IPS-NIHi11 (cell line): ENCODE measurements at places on chromosomes 3 and 15.

- no peak for DNase-seq
These were observed 80.1 kb upstream of the PLSCR5 start for GRCh38 chr3:146685050-146685814.

DNA sequence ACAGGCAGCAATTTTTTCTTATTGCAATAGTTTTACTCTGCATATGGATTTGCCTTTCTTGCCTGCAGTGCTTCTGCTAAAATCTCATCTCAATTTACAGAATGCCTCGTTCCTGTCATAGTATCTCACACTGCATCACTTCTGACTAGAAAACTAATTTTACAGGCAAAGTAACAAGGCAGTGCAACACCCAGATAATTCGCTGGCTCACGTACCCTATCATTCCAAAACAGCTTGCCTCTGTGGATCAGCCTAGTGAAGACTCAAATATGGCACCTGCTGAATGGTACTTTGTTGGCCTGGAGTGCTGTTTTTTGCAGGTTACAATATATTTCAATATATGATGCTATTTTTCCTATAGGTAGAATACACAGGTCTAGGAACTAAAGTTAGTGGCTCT is 5.3 kb downstream of the EIF5A2 start:
- DNase-seq = no peak

- no peak for DNase-seq
These were observed 104.3 kb upstream of the MEIS2 start for GRCh38 chr15:37204692-37205091.

DNA sequence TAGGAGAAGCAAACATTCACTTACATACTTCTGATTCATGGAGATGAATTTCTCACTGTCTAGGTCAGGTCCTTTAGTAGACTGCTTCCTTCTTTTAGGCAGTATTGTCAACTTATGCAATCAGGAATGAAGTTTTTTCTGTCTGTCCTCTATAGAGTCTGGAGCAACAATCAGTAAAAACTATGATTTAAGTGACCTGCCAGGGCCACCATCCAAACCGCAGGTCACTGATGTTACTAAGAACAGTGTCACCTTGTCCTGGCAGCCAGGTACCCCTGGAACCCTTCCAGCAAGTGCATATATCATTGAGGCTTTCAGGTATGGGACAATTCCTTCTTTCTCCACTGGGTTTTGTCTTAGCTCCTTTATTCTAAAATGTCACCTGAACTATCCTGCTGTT is 523.1 kb downstream of the ROBO2 start:
- peak; percentile 20 for DNase-seq

DNA sequence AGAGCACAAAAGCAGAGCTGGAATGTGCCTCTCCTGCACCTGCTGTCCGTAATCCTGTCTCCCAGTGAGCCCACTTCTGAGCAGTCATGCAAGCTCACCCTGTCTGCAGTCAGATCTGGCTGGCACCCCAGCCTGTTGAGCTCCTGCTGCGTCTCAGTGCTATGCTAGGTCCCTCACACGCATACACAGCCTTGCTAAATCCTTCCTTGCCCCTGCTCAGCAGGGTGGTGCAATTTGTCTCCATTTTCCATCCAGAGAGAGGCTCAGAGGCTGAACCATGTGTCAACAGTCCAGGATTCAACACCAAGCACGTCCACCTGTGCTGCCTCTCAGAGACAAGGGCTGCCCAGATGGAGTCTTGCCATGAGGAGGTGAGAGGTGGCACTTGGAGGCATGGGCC is 11.0 kb downstream of the POMGNT2 start:
- no peak for DNase-seq

DNA sequence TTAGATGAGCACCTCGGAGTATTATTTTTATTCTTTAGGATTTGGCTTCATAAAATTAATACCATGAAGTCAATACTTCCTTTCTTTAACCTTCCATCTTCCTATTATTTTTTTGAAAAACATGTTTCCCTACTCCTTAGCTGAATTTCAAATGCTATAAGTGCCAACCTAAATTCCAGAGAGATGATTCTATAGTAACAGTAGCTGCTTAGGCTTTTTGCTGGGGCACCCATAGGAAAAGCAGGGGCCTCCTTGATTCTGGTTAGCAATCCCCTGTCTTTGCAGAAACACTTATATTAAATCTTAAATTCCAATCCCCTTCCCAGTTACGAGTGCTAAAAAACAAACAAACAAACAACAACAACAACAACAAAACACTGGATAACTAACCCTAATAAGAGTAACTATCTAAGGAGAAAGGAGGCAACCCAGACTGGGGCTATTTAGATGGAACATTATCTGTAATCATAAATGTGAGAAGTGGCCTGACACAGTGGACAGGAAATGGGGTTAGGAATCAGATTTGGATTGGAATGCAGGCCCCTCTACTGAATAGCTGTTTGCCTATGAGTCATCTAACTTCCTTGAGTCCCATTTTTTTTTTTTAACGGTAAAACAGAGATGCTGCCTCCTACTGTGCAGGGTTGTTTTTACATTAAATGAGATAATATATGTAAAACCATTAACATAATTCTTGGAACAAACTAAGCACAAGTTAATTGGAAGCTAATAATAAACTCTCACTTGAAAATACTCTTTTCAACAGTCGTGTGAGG is 148.1 kb downstream of the WDR72 start:
- DNase-seq = no peak

DNA sequence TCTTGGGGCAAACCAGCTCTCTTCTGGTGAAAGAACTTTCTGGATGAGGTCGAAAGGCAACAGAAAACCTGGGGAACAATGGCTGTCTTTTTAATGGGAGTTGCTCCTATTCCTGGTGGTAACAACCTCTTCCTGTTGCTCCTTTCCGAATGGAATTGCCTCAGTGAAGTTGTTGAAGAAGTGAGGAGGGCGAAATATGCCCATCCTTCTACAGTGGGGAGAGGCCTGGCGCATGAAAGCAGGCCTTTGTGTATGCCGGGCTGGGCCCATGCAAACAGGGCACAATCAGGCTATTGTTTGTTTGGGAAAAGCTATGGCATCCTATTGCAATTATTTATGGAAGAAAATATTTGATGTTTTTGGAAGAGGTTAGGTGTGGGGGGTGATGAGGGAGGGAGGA is 166.9 kb downstream of the IGF1R start:
- DNase-seq = no peak

DNA sequence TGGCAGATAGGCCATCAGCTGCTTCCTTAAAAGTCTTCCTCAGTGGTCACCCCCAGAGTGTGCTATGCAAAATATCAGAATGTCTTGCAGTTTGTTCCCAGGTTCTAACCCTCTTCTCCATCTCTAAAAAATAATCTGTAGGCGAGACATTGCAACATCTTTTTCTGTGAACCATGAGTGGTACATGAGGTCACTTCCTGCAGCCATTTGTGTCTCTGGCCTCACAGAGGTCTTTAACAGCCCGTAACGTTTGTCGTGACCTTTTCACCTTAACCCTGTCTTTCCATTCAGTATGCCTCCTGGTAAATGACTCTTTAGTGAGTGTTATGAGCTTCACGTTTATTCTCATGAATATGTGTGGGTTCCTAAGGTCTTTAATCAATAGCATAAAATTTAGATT is 145.4 kb downstream of the KLHL25 start:
- DNase-seq = no peak

GRCh38 chr3:53160660-53161449 is at the start of gene PRKCD:
PRKCD (plus strand) TSS chr3:53161209; CDS start chr3:53178423, 17,214 bp downstream.
- DNase-seq = peak; percentile 98

DNA sequence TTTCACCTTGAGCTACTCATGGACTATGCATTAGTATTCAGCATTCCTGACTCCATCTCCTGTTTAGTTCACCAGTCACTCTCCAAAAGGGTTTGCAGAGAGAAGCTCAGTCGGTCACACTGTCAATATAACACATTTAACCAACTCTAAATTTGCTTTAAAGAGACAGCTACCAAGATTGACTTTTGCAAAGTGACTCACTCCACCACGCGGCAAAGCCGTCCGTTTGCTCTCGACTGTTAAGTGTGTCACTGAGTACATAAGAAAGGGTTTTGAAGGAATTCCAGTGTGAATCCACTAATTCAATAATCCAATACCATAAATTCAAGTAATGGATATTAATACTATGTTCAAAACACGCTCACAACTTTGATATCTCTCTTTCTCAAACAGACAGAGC is 1006.7 kb upstream of the NR2F2 start:
- no peak for DNase-seq

DNA sequence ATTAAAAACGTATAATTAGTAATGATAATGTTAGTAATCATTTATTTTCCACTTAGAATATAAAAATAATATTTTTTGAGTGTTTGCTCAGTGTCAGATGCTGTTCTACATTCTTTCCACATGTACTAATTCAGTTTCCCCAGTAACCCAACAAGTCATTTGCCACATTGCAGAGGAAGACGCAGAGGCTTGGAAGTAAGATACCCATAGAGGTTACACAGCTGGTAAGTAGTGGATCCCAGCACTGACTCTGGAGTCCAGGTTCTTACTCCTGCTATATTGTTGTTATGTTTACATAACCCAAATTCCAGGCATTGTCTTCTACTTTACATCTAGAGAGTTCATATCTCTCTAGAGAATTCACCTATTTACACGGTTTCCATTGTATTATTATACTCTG is 48.2 kb upstream of the MYO5C start:
- no peak for DNase-seq

DNA sequence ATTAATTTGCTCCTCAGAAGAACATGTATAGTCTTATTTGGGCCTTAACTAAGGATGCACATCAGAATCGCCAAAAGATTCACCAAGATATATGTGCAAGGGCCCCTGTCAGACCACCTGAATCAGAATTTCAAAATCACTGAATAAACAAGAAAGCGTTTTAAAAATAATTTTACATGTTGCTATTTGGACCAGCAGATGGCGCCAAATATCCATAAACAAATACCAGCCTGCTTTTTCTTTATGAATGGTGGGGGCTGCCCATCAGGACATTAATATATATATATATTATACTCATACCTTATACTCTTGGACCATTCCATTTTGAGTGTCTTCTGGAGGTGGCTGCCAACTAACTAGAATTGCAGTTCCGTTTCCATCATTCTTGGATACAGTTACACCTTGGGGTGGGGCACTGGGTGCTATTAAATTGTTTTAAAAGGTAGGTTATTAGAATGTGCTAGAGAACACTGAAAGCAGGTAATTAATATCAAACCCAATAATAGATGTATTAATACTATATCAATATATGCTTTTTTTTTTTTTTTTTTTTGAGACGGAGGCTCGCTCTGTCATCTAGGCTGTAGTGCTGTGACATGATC is 1108.3 kb downstream of the ROBO1 start:
- no peak for DNase-seq

DNA sequence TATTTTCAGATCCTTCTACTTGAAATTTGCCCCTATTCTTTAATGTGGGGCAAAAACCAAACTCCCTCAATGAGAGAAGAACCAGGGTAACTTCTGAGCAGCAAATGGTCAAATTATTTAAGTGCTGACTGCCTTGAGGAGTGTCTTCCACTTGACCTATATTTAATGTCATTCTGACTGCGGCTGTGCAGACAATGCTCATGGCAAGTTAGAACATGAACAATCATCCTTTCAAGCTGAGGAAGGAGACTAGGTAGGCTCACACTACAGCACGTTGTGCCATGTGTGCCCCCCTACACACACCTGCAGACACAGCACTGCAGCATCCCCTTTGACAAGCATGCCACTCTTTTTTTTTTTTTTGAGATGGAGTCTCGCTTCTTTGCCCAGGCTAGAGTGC is 98.2 kb downstream of the OSBPL10 start:
- DNase-seq = no peak

DNA sequence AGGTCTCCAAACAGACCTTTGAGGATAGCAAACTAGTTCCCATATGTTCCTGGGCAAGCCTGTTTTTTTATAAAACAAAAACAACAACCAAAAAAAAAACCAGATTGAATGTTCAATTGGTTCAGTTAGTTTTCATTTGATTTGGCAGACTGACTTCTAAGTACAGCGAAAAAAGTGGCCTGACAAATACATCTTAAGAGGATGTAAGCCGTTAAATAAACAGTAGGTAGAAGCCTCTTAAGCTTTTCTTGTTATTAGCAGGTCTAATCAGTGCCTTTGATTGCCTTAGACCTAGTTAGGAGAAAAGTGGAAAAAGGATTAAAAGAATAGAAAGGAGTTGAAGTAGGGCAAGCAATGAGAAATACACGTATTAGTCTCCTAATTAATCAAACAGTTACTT is 13.2 kb downstream of the TSC22D2 start:
- no peak for DNase-seq
